ENCODE measurements at places on chromosomes 3 and 15.

DNA sequence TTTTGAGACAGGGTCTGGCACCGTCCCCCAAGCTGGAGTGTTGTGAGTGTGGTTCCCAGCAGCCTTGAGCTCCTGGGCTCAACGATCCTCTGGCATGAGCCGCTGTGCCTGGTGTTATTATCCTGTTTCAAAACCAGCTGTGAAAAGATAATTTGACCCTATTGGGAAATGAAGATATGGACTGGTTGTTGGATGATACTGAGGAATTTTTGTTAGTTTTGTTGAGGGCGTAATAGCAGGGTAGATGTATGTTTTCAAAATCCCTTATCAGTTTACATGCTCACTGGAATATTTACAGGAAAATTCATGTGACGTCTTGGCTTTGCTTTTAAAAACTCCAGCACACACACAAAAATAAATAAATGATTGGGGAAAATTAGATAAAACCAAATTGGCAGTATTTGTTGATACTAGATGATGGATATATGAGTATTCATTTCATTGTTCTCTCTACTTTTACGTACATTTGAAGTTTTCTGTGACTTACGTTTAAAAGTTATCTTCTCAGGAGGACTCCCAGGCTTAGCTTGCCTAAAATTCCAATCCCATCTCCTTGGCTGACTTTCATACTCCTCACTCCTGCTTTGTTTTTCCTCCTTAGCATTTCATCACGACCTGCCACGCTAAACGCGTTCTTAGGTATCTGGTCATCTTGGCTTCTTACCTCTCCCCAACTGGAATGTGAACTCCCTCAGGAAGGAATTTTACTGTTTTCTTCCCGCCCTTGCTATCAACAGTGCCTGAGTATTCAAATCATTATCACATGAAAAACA, 56.8 kb upstream of the TFRC start:
- no peak for DNase-seq

DNA sequence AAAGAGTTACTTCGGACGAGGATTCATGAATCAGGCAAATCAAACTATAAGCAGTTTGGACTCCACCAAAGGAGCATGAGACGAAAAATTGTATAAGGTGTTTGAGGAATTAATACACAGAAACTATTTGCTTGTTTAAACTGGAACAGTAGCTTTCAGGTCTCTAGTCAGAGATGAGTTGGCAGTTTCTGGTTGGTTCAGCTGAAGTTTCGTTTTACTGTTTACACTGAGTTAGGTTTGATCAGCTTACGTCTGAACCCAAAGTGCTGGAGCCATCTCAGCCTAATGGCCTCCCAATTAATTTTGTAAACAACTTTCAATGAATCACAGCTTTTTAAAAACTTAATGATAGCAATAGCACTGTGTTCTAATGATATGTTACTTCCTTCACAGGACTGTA, 703.7 kb downstream of the NLGN1 start:
- DNase-seq: no peak

GRCh38 chr15:94177112-94177511, 54.2 kb upstream of the MCTP2 start:
- no peak for DNase-seq

- DNase-seq: no peak
These were observed 63.9 kb downstream of the TGFBR2 start for GRCh38 chr3:30670292-30670691.

GRCh38 chr3:47664519-47664918, 85.9 kb upstream of the CSPG5 start:
- DNase-seq: no peak

GRCh38 chr3:53602866-53603265, 108.5 kb downstream of the CACNA1D start:
- no peak for DNase-seq

GRCh38 chr3:159829539-159830227, 159.0 kb upstream of the IL12A start:
- no peak for DNase-seq

DNA sequence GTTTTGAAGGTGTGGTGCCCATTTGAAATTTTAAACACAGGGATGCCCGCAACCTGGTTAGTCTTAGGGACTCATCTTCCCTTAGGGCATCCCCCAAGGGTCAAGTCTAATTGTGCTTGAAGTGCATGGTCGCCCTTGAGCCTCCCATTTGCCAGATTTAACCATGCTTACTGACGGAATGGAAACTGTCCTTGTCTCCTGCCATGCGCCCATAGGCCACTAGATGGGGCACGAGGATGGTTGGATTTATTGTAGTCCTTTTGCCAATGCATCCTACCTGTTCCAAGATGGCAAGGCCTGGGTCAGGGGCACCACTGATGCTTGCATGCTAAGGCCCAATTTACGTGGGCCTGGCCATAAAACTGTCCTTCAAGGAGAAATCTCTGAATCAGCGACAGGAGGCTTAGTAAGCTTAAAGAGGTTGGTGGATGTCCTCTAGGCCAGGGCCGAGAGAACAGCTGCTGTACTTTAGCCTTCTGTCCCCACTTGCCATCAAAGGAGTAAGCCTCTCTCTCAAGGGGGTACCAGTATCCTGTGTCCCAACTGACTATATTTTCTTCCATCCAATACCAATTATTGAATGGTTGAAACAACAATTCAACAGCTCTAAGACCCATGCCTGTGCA, 355.4 kb downstream of the OTOL1 start:
- no peak for DNase-seq

- DNase-seq: no peak
These were observed 32.6 kb downstream of the COL6A5 start for GRCh38 chr3:130377960-130378676.

DNA sequence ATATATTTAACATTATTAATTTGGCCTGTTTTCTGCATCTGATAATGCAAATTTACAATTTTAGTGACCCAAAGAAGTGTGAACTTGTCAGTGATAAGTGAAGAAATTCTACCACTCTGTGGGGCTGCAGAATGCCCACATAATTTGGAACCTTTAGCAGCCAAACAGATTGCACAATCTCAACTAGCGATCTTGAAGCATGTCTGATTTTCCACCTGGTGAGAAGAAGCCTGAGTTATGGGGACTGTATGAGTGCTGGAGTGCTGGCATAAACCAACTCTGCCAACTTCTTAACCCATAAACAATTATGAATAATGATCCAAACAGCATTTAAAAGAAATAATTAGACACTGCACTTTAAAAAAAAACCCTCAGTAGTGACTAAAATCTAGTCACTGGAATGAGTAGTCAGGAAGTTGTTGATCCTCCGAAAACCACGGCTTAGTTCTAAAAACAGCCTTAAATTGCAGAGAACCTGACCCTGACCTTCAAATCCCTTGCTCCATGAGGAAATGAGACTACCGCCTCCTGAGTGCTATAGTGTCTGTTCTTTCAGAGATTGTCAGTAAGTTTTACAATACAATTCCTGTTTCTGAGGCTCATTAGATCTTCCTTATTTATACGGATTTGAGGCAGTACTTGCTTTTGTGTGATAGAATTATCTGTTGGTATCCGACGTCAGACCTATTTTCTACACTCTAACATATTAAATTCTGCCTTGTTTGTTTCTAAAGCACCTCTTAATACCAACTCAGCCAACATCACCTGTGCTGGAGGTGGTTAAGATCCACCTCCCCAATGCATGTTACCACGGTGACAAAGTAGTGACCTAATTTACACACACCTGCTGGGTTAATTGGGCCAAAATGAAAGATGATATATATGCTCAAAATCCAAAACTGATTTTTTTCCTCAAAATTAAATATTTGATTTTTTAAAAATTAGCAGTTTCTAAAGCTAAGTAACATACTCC, 267.7 kb downstream of the ZBTB20 start:
- no peak for DNase-seq

- DNase-seq: no peak
These were observed 43.5 kb downstream of the SCN5A start for GRCh38 chr3:38605981-38606380.

DNA sequence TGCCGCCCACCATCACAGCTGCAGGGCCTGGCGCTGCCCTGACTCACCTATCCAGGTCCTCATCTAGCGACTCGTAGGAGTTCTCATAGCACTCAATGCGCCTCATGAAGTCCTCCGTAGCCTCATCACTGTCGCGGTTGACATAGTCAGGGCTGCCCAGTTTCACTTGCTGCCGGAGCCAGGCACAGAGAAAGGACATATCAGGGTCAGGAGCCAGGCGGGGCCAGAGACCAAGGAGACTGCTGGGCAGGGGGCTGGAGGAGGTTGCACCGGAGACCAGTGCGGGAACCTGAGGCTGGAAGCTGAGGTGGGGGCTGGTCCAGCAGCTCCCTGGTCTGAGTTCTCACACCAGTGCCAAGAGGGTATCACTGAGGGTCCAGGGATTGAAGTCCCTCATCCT, 18.2 kb downstream of the PFKFB4 start:
- no peak for DNase-seq

DNA sequence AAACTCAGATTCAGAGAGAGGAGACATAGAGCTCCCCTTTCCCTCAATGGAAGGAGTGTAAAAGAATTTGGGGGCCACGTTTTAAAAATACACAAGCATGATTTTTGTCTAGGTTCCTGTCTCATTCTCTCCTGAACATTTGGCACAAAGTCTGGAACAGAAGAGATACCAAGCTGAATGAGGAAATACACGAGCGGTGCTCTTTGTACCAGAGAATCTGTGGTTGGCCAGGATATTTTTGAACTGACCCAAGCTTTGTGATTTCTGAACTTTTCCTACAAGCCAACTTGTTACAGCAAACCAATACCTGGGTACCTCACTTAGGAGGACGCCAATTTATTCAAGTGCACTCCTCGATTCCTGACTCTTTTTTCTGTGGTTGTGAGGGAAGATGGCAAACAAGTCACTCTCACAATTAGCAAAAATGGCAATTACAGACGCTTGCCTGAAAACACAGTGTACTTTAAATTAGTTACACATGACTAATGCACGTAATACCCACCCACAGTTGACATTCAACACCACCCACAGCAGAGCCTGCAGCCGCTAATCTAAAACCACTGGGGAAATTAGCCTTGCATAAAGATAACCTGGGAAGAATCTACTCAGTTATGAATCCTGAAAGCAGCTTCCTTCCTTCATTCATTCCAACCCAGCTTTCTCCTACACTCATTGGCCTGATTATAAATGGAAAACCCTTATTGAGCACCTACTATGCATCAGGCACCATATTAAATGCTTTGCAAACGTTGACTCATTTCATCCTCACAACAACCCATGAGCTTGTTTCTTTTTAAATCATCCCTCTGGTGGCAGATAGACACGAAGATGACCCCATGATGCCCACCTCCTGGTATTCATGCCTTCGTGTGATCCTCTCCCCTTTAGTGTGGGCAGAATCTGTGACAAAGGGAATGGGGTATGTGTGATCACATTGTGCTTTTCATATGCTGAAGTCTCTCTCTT, 293.5 kb downstream of the KBTBD8 start:
- no peak for DNase-seq

DNA sequence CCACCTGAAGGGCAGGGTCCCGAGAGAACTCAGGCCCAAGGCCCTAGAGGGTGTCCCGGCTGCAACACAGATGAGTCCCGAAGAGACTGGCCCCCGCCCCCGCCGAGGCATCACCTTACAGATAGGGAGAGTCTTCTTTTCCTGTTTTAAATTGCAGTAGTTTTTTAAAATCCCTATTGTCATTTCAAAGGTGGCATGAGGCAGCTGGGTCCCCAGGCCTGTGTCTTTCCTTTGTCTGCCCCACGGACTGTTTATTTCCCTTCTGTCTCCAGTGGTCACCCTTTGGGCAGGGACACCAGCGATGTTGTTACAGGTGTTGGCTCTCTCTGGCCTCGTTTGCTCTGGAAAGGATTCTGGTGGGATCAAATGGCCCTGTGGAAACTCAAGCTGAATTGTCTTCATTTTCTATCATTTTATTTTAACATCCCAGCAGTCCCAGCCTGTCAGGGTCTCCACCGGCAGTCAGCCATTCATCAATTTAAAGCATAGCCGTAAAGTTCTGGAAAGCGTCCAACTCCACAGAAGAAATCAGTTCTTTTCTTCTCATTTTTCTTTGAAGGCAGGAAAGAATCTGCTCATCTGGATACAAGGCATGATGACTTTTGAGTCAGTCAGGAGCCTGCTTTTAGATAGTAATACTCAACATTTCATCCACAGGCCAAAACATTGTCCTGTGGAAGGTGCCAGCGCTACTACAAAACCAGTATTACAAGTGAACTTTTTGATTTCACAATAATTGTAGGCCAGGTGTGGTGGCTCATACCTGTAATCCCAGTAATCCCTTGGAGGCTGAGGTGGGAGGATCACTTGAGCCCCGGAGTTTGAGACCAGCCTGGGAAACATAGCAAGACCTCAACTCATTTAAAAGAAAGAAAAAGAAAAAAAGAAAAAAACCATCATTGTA, 96.2 kb downstream of the HES1 start:
- DNase-seq: no peak

GRCh38 chr3:189584645-189585044, 46.5 kb upstream of the TP63 start:
- no peak for DNase-seq

DNA sequence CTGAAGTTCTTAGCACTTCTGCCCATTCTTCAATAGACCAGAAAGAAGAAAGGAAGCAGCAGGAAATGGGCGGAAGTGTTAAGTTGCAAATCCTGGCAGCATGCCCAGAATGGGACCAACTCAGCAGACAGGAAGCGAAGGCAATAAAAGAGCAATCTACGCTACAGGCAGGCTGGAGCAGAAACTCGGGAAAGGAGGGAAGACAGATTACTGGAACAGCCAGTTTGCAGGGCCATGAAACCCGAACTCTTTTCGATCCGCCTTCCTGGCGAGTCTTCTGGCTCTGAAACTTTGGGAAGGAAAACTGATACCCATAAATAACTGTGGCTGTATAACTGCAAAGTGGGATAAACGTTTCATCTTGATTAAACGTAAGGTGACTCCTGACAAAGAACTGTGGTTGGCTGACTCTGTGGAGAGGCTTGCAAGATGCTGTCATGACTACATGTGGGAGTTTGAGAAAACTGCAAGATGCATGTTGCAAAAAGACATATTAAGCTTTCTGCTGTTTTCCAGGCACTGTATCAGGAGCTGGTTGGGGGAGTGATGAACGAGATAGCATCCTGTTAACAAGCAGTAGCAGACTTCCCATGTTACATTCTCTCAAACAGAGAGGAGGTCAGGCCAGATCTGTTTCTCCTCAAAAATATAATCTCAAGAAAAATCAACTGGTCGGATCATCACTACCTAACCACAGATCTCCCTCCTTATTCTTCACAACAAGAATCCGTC, 67.8 kb downstream of the FMN1 start:
- DNase-seq: no peak

- DNase-seq: no peak
These were observed 14.0 kb upstream of the CYP11A1 start for GRCh38 chr15:74381481-74381880.

GRCh38 chr15:78977091-78977571, 32.3 kb upstream of the CTSH start:
- DNase-seq: no peak

DNA sequence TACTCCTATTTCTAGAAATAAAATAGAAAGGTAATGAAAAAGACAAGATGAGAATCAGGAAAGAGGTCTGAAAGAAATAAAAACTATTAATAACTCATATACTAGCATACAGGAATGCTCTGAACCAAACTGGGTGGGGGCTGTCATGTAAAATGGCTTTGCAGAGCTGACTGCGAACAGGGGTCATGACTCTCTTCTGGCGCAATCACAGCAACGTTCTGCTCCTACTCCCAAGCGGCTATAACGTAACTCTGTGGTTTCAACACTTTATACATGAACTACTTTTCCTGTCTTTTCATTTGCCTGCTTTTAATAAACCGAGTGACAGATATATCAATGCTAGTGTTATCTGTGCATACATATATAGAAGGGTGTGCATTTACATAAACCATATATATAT, 116.7 kb downstream of the DLG1 start:
- DNase-seq: no peak

GRCh38 chr3:21672303-21672702, 78.7 kb downstream of the ZNF385D start:
- no peak for DNase-seq

- no peak for DNase-seq
These were observed 41.5 kb downstream of the FGF12 start for GRCh38 chr3:192685801-192686200.

All from effector CD4-positive, alpha-beta T cell (primary cell).